AG10803 (cell line): ENCODE measurements at places on chromosomes 16 and 17.
A peak's percentile ranks its signal among the peaks of the same experiment; 100 is the strongest.

DNA sequence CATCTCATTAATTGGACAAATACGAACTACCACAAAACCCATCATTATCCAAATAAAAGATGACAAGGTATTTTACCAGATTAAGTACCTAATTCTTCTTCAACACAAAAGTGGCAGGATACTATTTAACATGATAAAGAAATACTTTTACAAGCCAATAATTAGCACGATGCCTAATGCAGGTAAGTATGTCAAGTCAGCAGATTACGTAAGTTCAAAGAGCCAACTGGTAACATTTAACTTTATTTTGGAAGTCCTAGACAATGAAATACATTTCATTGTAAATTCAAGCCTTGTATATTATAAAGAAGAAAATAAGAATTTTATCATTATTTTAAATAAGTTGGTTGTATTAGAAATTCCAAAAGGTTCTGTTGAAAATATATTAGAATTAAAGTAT lies 535.3 kb upstream of the SOX9 start:
- no peak for DNase-seq

DNA sequence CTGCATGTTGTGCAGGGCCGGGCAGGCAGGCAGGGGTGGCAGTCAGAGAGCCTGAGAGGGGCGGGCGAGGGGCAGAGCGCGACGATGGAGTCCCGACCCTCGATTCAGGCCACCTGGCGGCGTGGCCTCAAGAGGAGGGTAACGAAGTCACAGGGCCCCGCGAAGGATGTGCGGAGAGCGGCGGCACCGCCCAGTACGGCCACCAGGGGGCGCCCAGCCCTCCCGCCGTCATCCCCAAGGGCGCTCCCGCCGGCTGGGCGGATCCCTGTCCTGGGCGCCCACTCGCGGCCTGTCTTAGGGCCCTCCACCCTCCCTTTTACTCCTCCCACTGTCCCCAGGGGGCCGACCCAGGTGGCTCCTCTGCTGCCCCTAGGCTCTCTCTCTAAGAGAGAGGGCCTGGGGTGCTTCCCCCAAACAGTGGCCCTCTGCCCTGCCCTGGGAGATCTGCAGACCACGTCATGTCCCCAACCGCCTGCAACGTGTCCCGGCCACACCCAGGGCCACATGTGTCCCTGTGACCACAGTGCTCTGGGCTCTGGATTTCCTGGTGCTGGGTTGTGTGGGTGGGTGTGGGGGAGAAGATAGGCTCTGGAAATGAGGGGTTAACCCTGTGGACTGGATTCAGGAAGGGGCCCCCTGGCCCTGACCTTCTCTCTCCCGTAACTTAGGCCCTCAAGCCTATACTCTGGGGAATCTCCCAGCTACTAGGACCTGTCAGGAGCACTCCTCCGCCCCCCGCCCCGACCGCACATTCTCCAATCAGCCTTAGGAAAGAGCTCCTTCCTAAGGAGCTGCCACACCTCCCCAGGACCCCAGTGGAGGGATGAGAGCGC lies 5.9 kb downstream of the DPEP2 start:
- DNase-seq: peak; percentile 67

- peak; percentile 64 for DNase-seq
Measured at GRCh38 chr16:82091241-82091640, 56.2 kb downstream of the HSD17B2 start.

DNA sequence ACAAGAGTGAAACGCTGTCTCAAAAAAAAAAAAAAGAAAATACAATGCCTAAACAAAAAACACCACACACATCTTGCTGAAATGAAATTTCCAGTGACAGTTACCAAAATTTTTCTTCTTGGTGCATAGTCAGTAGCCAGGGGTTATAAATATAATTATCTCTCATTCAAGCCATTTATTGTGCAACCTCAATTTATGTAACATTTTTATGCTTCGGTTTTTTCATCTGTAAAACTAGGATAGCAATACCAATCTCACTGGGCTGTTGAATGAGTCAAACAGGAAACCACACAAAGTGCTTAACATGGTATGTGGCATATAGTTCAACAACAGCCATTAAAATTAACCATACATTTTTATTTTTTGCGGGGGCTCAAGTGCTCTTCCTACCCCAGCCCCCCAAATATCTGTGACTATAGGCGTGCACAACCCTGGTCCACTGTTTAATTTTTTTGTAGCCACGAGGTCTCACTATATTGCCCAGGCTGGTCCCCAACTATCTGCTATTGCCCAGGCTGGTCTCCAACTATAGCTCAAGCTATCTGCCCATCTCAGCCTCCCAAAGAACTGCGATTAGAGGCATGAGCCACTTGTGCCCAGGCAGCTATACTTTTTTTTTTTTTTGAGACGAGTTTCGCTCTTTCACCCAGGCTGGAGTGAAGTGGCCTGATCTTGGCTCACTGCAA lies 2.6 kb downstream of the COG4 start:
- peak; percentile 67 for DNase-seq

GRCh38 chr17:5035315-5035714 lies at the start of gene SLC52A1:
TSS of gene SLC52A1 (minus strand) at chr17:5035426. CDS start at chr17:5034606, 820 bp downstream.
- no peak for DNase-seq
